ENCODE measurements at places on chromosomes 13 and 19.
A peak's percentile ranks its signal among the peaks of the same experiment; 100 is the strongest.

GRCh38 chr13:48908381-48909055 is 67.2 kb upstream of the FNDC3A start:
- DNase-seq: no peak

DNA sequence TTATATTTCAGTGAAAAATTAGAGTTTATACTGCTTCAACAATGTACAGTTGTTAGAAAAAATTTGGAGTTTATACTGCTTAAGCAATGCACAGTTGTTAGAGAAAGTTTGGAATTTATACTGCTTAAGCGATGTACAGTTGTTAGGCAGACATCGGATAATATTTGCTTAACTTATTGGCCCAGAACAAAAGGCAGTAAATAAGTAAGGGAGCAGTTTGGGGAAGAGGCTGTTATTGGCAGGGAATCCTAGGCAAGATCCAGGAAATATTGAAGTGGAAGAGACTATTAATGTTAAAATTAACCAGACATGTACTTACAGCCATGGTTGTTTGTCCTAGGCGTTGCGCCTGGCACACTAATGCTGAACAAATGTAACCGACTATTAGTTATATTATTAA is 166.9 kb downstream of the GPC5 start:
- DNase-seq: no peak

- no peak for DNase-seq
Observed at GRCh38 chr13:28286263-28286662, 147.9 kb downstream of the PAN3 start.

GRCh38 chr19:46732966-46733689 is 12.7 kb upstream of the FKRP start:
- no peak for DNase-seq

- DNase-seq: no peak
Observed at GRCh38 chr13:61187471-61187870, 228.2 kb downstream of the PCDH20 start.

DNA sequence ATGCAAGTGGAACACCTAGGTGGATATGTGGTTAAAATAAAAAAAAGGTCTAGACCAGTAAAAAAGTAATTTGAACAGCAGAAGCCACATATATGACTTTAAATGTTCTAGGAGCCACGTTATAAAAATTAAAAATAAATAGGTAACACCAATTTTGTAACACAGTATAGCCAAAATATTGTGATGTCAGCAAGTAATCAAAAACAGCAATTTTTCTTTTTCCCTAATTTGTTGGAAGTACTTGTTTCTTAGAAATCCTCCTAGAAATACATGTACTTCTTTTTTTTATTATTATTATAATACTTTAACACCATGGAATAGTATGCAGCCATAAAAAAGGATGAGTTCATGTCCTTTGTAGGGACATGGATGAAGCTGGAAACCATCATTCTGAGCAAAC is 25.7 kb upstream of the C1QTNF9B start:
- DNase-seq: no peak

DNA sequence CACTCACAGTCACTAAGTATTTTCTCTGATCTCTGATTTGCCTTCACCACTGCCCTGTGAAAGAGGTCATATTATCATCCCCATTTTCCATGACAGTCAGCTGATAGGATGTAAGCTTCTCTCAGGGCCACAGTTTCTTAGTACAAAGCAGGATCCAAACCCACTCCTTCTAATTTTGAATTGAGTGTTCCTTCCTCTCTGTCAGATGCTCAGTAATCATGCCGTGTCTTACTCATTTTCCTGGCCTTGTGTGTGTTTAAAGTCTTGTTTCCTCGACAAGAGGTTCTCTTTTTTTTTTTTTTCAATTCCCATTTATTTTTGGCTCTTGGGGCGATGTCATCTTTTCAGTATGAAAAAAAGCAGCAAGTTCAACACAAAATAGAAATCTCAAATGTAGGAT is 72.3 kb downstream of the NAA16 start:
- no peak for DNase-seq

GRCh38 chr19:30227012-30227621 is 145.1 kb upstream of the ZNF536 start:
- DNase-seq: no peak

DNA sequence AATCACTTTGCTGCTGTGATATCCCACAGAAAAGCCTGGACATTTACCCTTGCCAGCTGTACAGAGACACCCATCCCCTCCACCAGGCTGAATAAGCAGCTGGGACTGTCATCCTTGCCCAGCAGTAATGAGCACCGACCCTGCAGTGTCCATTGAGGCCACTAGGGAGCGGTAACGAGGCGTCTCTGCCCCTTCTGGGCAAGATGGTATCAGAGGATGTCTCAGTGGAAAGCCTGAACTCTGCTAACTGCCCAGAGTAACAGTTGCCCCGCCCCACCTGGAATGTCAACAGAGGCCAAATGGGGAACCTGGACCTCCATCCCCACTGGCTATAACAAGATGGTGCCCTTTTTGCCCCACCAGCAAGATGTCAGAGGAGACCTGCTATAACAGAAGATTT is 22.8 kb upstream of the CEACAM20 start:
- no peak for DNase-seq

- DNase-seq: no peak
Observed at GRCh38 chr19:44809577-44810233, 802 bp downstream of the BCAM start.

- DNase-seq: no peak
Observed at GRCh38 chr13:66014771-66015170, 1215.4 kb downstream of the PCDH9 start.

GRCh38 chr19:6011794-6012193 is 33.9 kb upstream of the RANBP3 start:
- DNase-seq: no peak

DNA sequence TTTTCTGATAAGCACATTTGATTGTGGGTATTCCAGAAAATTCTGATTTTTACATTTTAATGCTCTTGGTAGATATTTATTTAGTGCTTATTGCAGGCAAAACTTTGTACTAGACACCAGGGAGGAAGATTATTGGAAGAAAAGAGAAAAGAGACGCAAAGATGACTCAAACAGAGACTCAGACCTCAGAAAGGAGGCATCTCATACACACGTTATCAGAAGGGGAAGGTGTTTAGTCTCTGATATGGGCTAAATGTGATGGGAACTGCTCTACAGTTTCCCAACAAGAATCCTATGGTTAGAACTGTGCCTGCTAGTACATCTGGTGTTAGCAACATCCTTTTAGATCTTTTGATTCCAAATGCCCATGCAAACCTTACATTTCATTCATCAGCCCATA is 245.6 kb downstream of the KLF5 start:
- no peak for DNase-seq

DNA sequence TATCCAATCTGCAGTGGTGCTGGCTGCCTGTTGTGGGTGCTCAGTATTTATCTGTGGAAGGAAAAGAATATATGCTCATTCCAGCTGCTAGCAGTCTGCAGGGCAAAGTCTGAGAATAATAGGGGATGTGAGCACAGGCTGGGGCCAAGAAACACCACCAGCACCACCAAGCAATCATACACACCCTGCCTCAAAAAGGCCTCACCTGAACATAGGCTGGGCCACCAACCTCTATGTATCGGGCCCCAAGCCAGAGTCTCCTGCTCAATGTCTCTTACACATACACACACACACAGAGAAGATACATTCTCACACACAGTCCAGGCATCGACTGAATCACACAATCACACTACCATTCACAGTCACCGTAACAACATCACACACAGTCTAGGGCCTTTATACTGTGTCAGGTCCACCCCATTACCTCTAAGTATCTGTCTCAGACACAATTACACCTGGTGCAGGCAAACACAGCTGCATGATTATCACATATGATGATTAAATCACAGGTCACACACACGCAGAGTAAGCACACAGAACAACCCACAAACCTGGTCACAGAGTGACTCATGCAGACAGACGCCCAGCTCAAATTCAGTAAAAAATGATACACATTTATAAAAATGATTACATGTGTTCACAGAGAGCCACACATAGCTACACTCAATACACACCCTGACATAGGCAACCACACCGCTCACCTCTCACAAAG is 1.3 kb upstream of the ZSCAN22 start:
- no peak for DNase-seq

GRCh38 chr13:49615836-49616675 is 12.3 kb upstream of the ARL11 start:
- no peak for DNase-seq

- no peak for DNase-seq
Observed at GRCh38 chr19:19528721-19529490, at the start of gene YJEFN3. TSS of gene YJEFN3 (plus strand) at chr19:19528911. CDS start at chr19:19528933, 22 bp downstream.

DNA sequence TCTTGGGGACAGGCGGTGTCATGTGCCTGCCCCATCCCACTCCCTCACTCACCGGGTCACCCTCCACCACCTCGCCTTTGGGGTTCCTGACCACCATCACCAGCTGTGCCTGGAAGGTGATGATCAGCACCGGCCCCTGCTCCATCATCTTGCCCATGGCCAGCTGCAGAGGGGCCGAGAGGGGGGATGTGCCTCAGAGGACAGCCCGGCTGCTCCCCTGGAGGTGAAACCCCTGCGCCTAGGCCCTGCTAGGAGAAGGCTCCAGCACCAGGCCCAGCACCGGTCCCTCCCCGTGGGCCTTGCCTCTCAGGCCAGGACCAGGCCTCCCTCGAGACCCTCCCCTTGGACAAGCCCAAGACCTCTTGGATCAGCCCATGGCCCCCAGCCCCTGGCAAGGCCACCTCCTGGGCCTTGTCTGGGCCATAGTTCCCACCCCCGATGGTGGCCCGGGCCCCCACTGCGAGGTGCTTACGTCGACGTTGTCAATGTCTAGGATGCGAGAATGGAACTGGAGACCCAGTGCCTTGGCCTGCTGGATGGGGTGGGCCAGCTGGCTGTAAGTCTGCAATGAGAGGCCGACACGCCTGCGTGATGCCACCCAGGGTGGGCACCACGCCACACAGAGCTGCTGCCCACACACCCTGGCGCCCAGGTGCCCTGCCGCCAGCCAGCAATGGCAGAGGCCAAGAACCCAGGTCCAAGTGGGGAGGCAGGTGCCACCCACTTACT is 1.8 kb upstream of the CTXN1 start:
- peak; percentile 84 for DNase-seq

GRCh38 chr13:101465877-101466276 is 13.4 kb downstream of the ITGBL1 start:
- DNase-seq: no peak

DNA sequence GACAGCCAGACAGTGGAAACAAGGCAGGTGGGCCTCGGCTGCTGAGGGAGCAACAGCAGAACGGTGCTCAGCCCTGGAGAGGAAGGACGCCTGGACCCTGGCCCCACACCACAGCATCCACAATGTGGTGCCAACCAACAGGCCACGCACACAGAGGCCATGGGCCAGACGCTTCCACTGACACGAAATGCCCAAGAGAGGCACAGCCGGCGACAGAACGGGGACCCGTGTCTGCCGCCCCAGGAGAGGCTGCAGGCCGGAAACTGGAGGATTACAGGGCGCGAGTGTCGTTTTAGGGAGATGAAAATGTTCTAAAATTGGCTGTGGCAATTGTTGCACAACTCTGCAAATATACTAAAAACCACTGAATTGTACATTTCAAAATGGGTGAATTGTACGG is 69.7 kb downstream of the RASA3 start:
- no peak for DNase-seq

DNA sequence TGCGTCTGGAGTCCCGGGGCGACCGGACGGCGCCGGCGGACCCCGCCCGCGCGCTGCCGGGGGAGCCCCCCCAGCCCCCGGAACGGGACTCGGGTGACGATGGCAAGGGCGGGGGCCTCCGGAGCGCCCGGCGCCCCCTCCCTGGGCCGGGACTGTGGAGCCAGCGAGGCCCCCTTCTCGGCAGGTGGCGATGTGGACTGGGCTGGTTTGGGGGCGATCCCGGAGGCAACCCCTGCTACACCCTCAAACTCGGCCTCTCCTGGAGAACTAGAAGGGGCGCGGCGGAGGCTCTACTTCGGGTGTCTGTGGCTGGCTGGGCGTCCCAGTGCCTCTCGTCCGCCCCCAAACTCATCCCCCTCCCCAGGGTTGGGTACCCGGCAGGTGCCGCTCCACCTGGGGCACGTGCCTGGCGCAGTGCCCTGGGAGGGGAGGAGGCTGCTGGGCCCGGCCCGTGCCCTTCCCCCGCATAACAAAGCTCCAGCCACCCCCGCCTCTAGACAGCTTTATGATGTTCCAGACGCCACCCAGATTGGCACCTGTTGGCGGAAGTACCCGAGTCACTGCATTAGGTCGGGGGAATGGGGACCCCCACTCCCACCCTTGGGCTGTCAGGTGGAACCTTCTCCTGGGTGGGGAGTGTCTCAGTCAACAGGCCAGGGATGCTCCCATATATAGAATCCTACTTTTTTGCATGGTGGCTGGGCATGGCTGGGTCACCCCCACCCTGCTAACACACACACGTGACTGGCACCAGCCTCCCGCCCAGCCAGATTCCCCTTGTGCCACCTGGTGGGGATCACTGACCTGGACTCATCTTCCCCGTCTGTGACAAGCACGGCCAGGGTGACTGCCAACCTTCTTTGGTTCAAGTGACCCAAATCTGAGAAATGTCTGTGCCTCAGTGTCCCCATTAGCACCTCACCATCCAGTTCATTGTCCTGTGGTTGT is 722 bp downstream of the PKN1 start:
- peak; percentile 43 for DNase-seq

DNA sequence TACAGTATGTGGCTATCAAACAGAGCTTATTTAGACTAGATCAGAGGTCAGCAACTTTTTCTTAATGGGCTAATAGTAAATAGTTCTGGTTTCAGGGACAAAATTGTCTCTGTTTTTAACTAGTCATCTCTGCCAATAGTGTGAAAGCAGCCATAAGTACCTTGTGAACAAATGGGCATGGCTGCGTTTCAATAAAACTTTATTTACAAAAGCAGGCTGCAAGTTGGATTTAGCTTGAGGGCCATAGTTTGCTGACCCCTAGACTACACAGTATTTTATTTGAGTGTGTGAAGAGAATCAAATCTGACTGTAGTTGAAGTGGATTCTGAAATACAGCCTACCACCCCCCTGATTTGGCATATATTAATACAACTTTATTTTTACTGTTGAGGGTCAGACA is 75.6 kb downstream of the SCEL start:
- DNase-seq: no peak

DNA sequence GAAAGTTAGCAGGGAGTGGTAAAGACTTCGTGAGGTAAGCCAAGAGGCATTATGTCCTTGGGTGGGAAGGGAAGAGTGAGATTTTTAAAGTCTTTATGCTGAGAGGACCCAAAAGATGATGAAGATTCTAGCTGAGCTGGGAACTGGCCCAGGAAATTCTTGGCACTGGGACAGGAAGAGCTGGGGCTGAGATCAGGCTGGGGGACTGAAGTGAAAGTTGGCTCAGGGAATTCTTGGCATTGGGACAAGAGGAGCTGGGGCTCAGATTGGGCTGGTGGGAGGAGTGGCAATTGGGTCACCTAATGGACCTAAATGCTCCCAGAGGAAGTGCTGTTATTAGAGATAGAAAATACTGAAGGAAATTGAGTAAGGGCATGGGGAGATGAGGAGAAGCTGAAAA is 8.8 kb downstream of the SCEL start:
- DNase-seq: peak; percentile 64

- no peak for DNase-seq
Observed at GRCh38 chr13:30746791-30747190, 11.4 kb downstream of the ALOX5AP start.

DNA sequence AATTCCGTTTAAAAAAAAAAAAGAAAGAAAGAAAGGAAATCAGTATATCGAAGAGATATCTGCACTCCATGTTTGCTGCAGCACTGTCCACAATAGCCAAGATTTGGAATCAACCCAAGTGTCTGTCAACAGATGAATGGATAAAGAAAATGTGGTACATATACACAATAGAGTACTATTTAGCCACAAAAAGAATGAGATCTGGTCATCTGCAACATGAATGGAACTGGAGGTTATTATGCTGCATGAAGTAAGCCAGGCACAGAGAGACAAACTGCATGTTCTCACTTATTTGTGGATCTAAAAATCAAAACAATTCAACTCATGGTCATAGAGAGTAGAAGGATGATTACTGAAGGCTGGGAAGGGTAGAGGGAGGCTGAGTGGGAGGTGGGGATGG is 16.3 kb downstream of the ZNF565 start:
- no peak for DNase-seq

All from pancreas (tissue), 10 donors.